ENCODE measurements at places on chromosomes 4 and X.

GRCh38 chr4:171714791-171715454 is 98.3 kb upstream of the GALNTL6 start:
- no peak for DNase-seq

GRCh38 chrX:68820476-68821110 is 8.2 kb upstream of the EFNB1 start:
- DNase-seq: no peak

GRCh38 chr4:5798462-5798861 is 87.5 kb downstream of the EVC start:
- no peak for DNase-seq

DNA sequence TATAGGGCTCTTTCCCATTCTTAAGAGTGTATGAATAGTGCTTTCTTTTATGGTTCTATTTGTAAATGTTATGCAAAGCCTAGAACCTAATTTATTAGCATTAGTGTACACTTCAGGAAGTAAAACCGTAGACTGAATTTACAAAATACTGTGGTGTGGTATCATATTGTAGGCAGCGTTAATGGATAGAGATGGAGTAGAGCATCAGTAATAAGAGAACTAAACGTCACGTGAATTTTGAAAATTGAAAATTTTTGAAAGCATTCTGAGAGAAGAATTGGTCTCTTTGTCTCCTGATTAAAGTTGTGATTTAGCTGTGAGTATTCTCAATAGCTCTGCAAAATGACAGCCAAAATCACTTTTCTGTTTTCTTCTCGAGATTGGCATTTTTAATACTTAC is 2.9 kb downstream of the STIM2 start:
- DNase-seq: no peak

Measured in activated CD4-positive, alpha-beta T cell treated with anti-CD3 and anti-CD28 coated beads, Interleukin-2, amount 10 ng/mL, durations not matched to agents 7 days and 5 days (primary cell).